ENCODE measurements at places on chromosomes 3 and 15. TPM values are rescaled to one million over a fixed set of nuclear protein-coding genes. Genes with fewer than 3 reads are reported as not detected.
A peak's percentile ranks its signal among the peaks of the same experiment; 100 is the strongest.

The SOX14 gene
- not detected for total RNA-seq

The AGTR1 gene
- total RNA-seq: not detected

The TGM5 gene
- 0.07 TPM for total RNA-seq

- H3K27me3 ChIP-seq: no peaks in the 10 kb centered on the region
- H3K4me3 ChIP-seq: no peak overlapping the region
- DNase-seq: no peak
These were observed 275.3 kb upstream of the THRB start for GRCh38 chr3:24769918-24770317.

DNA sequence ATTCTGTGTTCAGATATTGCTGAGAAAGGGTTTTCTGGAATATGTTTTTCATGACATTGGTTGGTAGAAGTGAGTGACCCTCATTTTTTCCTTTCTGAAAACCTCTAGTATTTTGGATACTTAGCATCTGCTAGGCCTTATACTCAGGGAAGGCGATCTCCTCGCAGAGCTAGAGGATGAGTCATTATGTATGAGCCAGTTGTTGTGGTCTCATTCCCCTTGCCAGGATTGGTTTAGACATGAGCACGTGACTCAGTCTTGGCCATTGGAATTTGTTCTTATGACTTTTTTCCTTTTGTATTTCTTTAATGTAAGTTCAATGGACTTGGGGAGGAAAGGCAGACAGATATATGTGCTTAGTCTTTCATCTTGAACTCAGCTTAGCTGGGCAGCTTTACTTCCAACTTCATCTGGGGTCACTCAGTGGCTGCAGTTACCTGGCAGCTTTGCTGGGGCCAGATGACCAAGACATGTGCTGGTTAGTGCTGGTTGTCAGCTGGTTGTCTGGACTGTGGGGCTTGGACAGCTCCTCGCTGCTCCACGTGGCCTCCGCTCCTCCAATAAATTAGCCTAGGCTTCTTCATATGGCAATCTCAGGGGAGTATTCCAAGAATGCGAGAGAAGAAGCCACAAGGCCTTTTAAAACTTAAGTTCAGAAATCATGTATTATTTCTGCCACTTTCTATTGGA lies 207.5 kb downstream of the IL20RB start:
- peak; percentile 31 for DNase-seq
- H3K27ac ChIP-seq: no peak overlapping the region
- peaks cover 8% of the 10 kb centered on the region for H3K27me3 ChIP-seq

The SYNM gene
- total RNA-seq: 0.79 TPM

- H3K27me3 ChIP-seq: peaks cover 4% of the 10 kb centered on the region
- no peak overlapping the region for H3K4me3 ChIP-seq
- peaks cover 3% of the 10 kb centered on the region for H3K4me1 ChIP-seq
- H3K36me3 ChIP-seq: no peaks in the 10 kb centered on the region
- no peak overlapping the region for H3K27ac ChIP-seq
These were observed 300.2 kb upstream of the RBMS3 start for GRCh38 chr3:28980631-28981030.

GRCh38 chr3:157231071-157231470 lies 71.1 kb upstream of the CCNL1 start:
- no peaks in the 10 kb centered on the region for H3K36me3 ChIP-seq
- H3K4me3 ChIP-seq: no peak overlapping the region
- no peak for DNase-seq
- no peak overlapping the region for H3K27ac ChIP-seq
- H3K27me3 ChIP-seq: peaks cover 14% of the 10 kb centered on the region

The PRICKLE2 gene
- total RNA-seq: not detected

The XXYLT1 gene
- total RNA-seq: 14.5 TPM

- H3K4me3 ChIP-seq: no peak overlapping the region
- DNase-seq: no peak
- H3K27ac ChIP-seq: peak overlapping the region; percentile 86
- no peaks in the 10 kb centered on the region for H3K27me3 ChIP-seq
- peaks cover 43% of the 10 kb centered on the region for H3K36me3 ChIP-seq
These were observed 45.6 kb downstream of the CCDC12 start for GRCh38 chr3:46930945-46931403.

DNA sequence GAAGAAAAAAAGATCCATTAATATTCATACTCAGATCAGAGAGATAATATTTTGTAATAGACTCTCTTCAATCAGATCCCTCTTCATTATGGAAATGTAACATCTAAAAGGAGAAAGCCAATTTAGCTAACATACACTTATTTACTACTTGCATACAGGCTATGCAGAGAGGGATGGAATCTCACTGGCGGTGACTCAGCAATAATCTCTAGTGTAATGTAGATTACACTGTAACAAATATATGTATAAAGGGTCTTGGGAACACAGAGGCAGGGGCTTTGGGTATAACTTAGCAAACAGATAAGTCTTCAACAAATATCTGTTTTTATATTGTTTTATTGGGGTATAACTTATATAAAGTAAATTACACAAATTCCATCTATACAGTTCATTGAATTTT lies 69.6 kb downstream of the CGNL1 start:
- no peaks in the 10 kb centered on the region for H3K36me3 ChIP-seq
- DNase-seq: no peak
- H3K27ac ChIP-seq: no peak overlapping the region
- no peaks in the 10 kb centered on the region for H3K4me1 ChIP-seq

GRCh38 chr15:64944961-64945360 lies 33.3 kb downstream of the ANKDD1A start:
- DNase-seq: no peak
- no peaks in the 10 kb centered on the region for H3K36me3 ChIP-seq
- no peaks in the 10 kb centered on the region for H3K4me1 ChIP-seq
- H3K27ac ChIP-seq: no peak overlapping the region
- no peak overlapping the region for H3K4me3 ChIP-seq

- H3K4me3 ChIP-seq: no peak overlapping the region
- peak; percentile 89 for DNase-seq
- no peak overlapping the region for H3K27ac ChIP-seq
- H3K27me3 ChIP-seq: peaks cover 14% of the 10 kb centered on the region
These were observed 15.4 kb upstream of the CSPG4 start for GRCh38 chr15:75727851-75728715.

DNA sequence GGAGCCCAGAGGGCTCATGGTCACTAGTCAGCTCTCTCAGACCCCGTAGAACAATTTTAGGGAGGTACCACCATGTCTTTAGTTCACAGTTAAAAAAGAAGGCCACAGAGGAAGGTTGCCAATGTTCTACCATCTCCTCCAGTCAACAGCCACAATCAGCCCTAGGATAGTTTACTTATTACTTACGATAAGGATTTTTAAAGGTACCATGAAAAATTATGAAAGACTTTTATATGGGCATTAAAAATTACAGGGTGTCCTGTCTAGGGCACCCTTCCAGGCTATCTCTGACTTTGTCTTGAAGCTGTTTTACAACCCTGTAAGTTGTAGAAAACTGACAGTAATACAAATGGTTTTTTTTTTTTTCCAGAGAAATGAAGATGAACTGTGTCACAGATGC lies 57.9 kb downstream of the CAPN7 start:
- no peak overlapping the region for H3K27ac ChIP-seq
- H3K27me3 ChIP-seq: no peaks in the 10 kb centered on the region
- no peak for DNase-seq
- peaks cover 13% of the 10 kb centered on the region for H3K4me1 ChIP-seq
- peaks cover 26% of the 10 kb centered on the region for H3K36me3 ChIP-seq
- H3K4me3 ChIP-seq: no peak overlapping the region

- no peaks in the 10 kb centered on the region for H3K27me3 ChIP-seq
- no peak for DNase-seq
- no peak overlapping the region for H3K27ac ChIP-seq
- no peak overlapping the region for H3K4me3 ChIP-seq
- no peaks in the 10 kb centered on the region for H3K4me1 ChIP-seq
These were observed 143.9 kb downstream of the GABRB3 start for GRCh38 chr15:26628879-26629529.

DNA sequence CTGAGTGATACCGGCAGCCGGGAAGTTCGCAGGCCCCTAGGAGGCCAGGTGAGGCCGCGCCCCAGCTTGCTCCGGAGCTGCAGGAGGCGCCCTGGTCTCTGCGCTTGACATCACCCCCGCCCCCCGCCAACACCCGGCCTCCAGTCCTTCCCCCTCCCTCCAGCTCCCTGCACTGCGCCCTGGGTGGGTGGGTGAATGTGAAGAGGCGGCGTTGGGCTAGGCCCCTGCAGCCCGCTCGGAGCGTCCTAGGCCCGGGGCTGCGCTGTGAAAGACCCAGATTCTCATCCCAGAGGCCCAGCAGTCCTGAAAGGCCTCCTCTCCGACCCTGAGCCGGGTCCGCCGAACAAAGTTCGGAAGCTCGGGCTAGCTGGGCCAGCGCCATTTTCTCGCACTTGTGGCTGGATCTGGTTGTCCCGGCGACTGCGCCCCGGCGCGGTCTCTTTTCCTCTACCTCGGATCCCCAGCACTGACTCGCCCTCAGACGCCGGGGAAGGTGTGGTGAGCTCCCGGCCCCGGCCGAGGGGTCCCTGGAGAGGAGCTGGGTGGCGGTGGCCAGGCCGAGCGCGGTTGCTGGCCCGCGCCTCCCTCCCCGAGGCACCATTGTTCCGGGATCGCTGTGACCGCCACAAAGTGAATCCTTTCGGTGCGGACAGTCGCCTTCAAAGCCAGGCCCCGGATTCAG lies 12.9 kb downstream of the ZIC4 start:
- H3K4me3 ChIP-seq: no peak overlapping the region
- H3K36me3 ChIP-seq: no peaks in the 10 kb centered on the region
- no peak overlapping the region for H3K27ac ChIP-seq
- DNase-seq: no peak

DNA sequence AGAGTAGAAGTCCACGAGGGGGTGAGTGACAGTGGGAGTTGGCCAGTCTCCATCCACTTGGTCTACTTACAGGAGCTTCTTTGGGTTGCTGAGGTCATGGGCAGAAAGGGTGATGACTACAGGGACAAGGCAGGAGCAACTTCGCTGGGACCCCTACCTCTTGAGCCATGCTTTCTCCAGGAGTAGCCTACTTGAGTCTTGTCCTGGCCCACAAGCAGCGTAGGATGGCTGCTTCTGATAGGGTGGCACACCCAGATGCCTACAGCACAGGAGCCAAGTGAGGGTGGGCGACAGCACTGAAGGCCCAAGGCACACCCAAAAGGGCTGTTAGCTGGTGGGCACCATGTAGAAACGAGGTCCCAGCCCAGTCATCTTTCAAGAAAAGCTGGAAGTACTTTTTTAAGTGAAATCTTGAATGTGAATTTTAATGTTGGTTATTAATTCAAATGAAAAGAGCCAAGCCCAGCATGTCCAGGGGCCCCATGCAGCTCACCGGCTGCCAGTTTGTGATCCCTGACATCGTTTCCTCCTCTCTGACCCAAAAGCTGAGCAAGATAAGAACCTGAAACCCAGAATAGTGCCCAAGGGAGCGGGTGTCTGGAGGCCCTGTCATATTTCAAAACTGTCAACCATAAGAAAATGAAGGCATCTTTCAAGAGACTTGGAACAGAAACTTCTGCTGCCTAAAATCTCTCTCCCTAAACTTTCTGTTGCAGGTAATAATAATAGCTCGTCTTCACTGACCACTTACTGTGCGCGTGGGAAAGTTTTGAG lies 2.2 kb upstream of the CPEB1 start:
- H3K36me3 ChIP-seq: no peaks in the 10 kb centered on the region
- DNase-seq: no peak
- H3K27ac ChIP-seq: no peak overlapping the region
- peaks cover 2% of the 10 kb centered on the region for H3K4me1 ChIP-seq

DNA sequence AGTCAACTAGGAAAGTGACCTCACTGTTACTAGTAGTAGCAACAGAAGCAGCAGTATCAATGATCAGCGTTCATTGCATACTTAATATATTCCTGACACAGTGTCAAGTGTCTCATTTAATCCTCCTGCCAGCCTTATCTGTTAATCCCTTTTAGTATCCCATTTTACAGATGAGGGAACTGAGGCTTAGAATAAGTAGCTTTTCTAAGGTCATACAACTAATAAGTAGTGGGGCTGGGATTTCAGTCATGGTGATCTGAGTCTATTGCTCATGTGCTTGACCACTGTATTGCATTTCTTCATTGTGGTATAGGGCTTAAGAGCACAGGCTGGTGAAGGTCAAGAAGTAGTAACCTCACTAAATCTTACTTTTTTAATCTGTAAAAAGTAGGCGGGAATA lies 233.6 kb downstream of the PTPRG start:
- no peaks in the 10 kb centered on the region for H3K27me3 ChIP-seq
- H3K4me3 ChIP-seq: no peak overlapping the region
- no peaks in the 10 kb centered on the region for H3K4me1 ChIP-seq
- H3K36me3 ChIP-seq: no peaks in the 10 kb centered on the region
- no peak for DNase-seq

GRCh38 chr3:45480871-45481270 lies 92.5 kb downstream of the LARS2 start:
- no peak for DNase-seq
- peaks cover 2% of the 10 kb centered on the region for H3K4me1 ChIP-seq
- peaks cover 36% of the 10 kb centered on the region for H3K36me3 ChIP-seq
- H3K27ac ChIP-seq: no peak overlapping the region

GRCh38 chr3:30145281-30145680 lies 461.1 kb upstream of the TGFBR2 start:
- no peaks in the 10 kb centered on the region for H3K4me1 ChIP-seq
- no peak overlapping the region for H3K27ac ChIP-seq
- H3K36me3 ChIP-seq: no peaks in the 10 kb centered on the region
- no peak overlapping the region for H3K4me3 ChIP-seq
- peaks cover 3% of the 10 kb centered on the region for H3K27me3 ChIP-seq

The SLC51A gene
- not detected for total RNA-seq

GRCh38 chr3:81105206-81105605 lies 656.2 kb downstream of the GBE1 start:
- no peaks in the 10 kb centered on the region for H3K27me3 ChIP-seq
- no peak overlapping the region for H3K27ac ChIP-seq
- no peak overlapping the region for H3K4me3 ChIP-seq

- no peak overlapping the region for H3K27ac ChIP-seq
- no peak overlapping the region for H3K4me3 ChIP-seq
- no peaks in the 10 kb centered on the region for H3K4me1 ChIP-seq
These were observed 41.3 kb downstream of the NECTIN3 start for GRCh38 chr3:111112913-111113312.
